ENCODE measurements at places on chromosomes 2 and 18.

- DNase-seq, result no peak
Observed at GRCh38 chr2:25078170-25079049, 36.5 kb downstream of the EFR3B start.

DNA sequence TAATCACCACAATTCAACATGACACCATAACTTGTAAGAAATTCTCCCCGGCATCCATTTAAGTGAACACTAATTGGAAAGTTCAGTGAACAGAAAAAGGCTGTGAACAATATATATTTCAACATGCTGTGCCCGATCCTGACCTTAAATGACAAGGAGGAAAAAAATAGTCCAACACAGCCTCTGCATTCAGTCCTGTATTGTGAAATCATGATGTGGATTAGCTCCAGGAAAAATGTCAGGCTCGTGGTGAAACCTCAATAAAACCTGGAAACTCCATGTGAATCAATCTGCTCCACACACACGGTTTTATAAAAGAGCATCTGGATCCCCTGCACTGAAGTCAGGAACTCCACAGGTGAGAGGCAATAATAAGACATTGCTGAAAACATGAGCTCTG, 145.4 kb upstream of the SPOPL start:
- DNase-seq, result no peak

GRCh38 chr2:196980001-196980400, 53.5 kb upstream of the PGAP1 start:
- DNase-seq, result no peak

GRCh38 chr2:37350034-37350433, 5.6 kb downstream of the QPCT start:
- no peak for DNase-seq

GRCh38 chr2:25567406-25567805, 106.0 kb downstream of the DTNB start:
- DNase-seq, result no peak

DNA sequence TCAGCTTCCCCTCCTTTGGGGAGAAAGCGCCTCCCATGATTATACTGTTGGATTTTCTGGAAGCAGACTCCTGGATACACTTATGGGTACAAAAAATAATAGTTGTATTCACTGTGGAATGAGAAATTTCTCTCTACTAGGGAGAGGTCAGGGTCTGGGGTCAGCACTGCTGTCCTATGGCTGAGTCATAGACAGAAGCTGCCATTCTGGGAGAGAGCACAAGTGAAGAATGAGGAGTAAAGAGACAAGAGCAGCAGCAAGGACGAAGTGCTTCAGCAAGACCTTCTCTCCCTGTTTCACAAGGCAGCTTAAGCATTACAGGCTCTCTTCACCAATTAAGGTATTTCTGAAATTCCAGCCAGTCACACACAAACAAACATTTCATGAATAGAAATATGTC, 10.1 kb upstream of the UNC80 start:
- DNase-seq, result no peak

DNA sequence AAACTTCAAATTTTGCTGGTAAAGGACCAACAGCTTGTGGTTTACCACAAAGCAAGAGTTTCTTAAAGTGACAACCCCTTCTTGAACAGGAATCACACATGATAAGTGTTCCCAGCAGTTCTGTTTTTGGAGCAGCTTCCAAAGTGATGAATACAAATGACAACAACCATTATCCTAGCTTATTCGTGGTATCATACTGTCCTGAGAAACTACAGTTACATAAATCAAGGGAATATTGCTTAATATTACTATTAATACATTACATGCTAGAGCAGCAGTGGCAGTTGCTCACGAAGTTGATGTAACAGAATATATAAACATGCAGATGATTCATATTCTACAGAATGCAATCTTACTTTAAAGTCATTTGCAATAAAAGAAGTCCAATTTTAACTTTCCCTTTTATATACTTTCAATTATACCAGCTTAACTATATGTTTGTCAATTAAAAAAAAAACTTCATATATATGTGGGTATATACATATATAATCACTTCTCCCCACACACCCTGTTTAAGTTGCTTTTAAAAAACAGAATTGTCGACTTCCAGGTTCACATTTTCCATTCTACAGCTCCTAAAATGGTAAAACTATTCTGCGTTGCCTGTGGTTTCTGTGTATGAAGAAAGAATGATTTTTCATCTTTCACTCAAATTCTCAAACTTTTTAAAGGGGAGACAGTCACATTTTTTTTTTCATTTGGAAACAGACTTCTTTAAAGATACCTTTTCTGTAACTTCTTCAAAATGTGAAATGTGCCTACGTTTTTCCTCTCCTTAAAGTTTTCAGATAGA, 713.6 kb downstream of the TDRD15 start:
- DNase-seq, result no peak

GRCh38 chr2:46899053-46899452, 16.6 kb downstream of the MCFD2 start:
- DNase-seq, result no peak

- DNase-seq, result no peak
Observed at GRCh38 chr2:102950371-102950946, 188.6 kb downstream of the TMEM182 start.

DNA sequence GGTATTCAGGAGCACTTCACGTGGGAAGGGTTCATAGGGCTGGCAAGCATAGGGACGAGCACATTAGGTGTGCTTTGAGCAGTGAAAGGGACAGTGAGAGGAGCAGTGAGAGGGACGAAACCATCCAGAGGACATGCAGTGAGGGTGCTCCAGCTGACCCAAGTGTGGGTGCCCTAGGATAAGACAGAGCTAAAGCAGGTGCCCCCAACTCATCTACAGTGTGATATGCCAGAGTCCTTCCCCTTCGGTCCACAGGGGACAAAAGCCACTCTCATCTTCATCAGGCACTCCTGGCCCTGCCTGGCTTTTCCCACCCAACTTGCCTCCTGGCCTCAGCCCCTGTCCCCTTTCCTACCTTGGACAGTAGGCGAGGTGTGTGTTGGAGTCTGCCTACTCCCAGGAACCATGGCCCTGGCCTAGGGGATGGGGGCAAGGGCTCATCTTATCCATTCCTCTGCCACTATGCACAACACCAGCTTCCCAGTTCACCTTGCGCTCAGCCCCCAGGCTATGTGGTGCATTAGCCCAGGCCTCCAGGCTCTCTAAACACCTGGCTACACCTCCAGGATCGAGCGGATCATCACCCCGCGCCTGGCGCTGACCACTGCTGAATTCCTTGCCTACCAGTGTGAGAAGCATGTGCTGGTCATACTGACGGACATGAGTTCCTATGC, 16.1 kb upstream of the ANKRD53 start:
- no peak for DNase-seq

DNA sequence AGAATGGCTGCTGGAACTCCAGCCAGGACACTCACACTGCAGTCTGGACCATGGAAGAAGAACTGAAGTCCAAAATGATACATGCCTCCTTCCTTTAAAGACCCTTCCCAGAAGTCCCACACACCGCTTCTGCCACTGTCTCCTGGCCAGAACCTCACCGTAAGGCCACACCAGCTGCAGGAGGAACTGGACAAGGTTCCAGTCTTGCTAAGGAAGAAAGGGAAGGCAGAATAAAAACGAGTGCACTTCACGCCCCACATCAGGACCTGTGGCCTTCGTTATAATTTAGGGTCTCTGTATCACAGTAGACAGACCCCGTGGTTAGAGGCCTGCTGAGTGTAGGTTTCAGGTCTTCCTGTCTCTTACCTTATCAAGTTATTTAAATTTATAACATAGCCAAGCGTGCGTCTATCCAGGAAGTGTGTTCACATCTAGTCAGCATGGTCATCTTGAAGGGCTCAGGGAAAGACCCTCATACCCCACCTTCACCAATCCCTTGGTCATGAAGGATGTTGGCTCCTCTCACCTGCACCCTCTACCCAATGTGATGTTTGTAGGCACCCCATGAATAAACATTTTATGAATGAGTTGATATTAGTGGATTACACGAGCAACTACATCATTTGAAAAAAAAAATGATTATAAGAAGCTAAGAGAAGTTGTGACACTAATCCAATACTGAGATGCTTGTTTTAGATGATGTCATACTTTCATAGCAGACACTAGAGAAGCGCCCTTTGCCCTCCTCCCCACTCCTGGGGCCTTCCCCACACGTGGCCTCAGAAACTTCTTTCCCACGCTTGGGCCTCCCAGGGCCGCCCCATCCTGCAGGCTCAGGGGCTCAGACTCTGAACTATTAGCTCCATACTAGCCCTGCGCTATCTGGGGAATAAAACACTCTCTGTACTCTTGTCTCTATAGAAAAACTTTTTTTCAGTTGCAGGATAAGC, 157.6 kb downstream of the FAM210A start:
- DNase-seq, result no peak

DNA sequence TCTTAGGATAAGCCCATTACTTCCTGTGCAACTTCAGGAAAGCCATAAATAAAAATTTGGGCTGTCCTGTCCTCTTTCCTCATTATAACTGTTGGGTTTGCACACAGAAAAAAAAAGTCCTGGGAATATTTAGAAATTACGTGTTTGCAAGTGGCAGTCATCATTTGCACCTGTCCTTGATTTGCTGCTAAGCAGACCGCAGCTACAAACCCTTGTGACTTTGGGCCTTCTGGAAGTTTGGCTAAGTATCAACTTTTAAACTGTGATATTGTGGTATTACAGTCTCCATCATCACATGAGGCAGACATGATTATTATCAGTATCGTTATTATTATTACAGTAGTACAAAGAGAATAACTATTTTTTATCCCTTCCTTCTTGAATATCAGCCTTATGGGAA, 260.7 kb upstream of the SESTD1 start:
- no peak for DNase-seq

GRCh38 chr2:61218076-61218816, 56.3 kb downstream of the C2orf74 start:
- no peak for DNase-seq

- DNase-seq, result no peak
Observed at GRCh38 chr2:159712929-159713420, 669 bp downstream of the MARCHF7 start.

DNA sequence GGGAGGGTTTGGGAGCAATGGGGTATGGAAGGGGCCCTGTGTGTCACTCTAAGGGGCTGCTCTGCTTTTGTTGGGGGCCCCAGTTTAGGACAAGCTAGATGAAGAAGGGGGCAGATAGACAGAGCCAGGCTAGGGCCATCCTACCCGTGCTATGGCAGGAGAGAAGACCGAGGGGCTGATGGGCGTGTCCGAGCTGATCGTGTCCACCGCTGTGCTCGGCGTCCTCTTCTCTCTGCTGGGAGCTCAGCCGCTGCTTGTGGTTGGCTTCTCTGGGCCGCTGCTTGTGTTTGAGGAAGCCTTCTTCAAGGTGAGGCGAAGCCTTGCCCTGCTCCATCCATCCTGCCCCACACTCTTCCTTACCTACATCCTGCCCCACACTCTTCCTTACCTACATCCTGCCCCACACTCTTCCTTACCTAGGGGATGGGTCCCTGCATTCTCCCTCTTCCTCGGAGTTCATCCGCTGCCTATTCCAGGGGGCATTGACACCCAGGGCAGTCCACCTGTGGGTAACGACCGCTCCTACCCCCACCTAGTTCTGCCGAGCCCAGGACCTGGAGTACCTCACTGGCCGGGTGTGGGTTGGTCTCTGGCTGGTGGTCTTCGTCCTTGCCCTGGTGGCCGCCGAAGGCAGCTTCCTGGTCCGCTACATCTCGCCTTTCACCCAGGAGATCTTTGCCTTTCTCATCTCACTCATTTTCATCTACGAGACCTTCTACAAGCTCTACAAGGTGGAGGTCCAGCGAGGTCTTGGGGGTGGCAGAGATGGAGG, 8.9 kb downstream of the SLC4A3 start:
- DNase-seq, result no peak

DNA sequence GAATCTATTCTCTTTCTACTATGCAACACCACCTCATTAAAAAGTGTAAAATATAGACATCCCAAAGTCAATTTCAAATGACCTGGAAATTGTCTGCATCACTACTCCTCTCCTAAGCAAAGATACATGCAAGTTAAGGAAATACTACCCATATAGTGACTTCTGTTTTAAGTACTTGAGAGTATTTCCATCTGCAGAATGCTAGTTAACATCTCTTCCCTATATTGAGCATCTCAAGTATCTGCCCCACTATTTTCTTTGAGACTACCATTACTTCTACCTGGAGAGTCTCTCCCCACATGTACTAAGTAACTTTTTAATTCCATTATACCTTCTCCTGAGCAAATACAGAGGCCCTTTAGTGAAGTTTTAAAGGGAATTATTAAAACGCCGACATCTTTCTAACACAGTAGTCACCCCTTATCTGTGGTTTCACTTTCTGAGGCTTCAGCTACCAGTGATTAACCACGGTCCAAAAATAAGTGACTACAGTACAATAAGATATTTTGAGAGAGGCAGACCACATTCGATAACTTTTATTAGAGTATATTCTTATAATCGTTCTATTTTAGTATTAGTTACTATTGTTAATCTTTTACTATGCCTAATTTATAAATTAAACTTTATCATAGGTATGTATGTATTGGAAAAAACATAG, 21.8 kb downstream of the CWC22 start:
- no peak for DNase-seq

DNA sequence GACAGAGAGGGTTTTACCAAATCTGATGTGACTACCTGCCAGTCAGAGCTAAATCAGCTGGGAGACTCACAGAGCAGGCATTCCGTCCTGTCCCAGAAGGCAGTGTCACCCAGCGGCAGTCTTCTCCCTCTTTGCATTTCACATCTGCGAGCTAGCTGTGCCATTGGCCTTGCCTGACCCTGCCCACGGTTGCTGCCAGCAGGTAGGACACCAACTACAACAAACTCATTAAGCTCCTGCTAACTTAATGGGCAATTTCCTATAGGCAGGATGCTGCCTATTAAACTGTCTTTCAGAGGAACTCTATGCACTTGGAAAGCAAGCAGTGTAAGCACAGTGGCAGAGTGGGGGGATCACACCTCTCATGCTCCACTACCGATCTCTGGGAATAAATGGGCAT, 116.4 kb upstream of the CAPN13 start:
- DNase-seq, result no peak

- DNase-seq, result no peak
Observed at GRCh38 chr18:35457140-35457704, 40.5 kb downstream of the INO80C start.

GRCh38 chr2:219133976-219134375, 26.6 kb downstream of the NHEJ1 start:
- no peak for DNase-seq

DNA sequence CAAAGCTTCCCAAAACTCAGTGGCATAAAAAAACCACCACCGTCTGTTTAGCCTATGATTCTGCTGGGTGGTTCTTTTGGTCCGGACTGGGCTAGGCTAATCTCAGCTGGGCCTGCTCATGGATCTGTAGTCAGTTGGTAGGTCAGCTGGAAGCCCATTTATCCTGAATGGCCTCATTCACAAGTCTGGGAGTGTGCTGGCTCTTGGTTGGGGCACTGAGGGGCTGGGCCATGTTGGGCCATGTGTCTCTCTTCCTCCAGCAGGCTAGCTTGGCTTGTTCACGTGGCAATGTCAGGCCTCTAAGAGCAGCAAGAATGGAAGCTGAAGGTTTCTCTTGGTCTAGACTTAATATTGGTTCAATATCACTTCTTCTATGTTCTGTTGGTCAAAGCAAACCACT, 95.7 kb upstream of the HS6ST1 start:
- no peak for DNase-seq

GRCh38 chr2:12363569-12363968, 353.2 kb upstream of the TRIB2 start:
- DNase-seq, result no peak

- no peak for DNase-seq
Observed at GRCh38 chr18:35389095-35389618, 12.0 kb upstream of the ZNF396 start.

Measured in T-helper 17 cell (primary cell).